NCI-H1694 treated with DMSO at 0.1 percent for 48 hours (cell line): ENCODE measurements at places on chromosomes 13 and 19.
A peak's percentile ranks its signal among the peaks of the same experiment; 100 is the strongest.

DNA sequence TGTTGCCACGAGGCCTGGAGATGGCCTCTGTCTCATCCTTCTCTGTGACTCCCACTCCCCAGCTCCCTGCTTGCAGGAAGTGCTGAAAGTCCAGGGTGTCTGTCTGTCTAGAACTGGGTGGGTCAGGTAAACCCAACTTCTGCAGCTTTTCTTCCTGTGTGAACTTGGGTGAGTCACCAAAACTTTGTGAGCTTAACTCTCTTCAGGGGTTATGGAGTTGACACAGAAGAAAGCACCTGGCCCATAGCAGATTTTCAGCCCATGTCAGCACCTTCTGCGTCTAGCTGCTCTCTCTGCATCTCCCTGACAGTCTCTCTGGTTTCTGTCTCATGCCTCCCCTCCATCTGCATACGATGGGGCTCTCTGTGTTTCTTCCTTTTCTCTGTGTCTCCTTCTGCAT lies 4.2 kb upstream of the CACNG7 start:
- DNase-seq, result no peak

DNA sequence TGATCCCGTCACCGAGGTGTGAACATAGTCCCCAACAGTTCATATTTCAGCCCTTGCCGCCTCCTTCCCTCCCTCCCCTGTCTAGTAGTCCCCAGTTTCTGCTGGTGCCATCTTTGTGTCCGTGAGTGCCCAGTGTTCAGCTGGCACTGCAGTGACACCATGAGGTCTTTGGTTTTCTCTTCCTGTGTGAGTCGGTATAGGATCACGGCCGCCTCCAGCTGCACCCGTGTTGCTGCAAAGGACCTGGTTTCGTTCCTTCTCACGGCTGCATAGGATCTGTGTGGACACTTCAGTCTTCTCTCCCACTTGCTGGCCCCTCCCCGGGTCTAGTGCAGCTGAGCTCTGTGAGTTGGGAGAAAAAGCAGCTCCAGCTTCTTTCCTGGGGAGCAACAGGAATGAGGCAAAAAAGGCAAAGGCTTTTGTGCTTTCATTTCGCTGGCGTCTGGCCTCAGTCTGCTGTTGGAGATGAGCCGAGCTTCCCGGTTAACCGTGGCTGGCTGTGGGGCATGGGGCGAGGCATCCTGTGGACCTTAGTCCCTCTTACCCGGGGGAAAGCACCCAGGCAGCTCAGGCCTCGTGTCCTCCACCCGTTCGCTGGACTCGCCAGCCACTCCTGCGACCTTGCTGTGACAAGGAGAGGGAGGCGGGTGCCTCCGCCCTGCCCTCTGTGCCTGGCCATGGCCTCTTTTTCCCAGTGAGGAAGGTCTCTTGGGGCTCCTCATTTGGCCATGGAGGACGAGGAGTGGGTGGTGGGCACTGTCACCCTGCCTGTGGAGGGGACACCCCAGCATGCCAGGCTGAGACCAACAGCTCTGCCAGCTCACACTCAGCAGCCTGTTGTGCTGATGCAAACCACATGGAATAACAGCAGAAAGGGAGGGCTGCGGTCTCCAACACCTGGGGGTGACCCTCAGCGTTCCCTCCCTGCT lies 196.5 kb downstream of the TEX29 start:
- no peak for DNase-seq

GRCh38 chr13:98103942-98104880 lies 38.7 kb upstream of the FARP1 start:
- no peak for DNase-seq

DNA sequence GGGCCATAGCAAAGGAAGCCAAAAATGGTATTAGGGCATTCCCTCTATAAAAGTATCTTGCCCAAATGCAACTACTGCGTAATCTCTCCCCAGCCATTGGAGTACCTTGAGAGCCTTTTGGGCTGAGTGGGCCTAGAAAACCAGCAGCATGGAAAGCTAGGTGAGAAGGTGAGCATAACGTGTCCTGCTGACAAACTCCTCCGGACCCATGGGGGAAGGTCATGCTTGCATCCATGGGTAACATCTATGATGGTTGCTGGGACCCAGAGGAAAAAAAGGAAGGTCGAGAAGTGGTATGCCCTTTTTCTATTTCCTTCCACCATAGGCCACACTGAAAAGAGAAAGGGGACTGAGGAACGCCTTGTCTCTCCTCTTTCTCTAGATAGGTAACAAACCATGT lies 57.4 kb downstream of the ZNF728 start:
- DNase-seq, result no peak

DNA sequence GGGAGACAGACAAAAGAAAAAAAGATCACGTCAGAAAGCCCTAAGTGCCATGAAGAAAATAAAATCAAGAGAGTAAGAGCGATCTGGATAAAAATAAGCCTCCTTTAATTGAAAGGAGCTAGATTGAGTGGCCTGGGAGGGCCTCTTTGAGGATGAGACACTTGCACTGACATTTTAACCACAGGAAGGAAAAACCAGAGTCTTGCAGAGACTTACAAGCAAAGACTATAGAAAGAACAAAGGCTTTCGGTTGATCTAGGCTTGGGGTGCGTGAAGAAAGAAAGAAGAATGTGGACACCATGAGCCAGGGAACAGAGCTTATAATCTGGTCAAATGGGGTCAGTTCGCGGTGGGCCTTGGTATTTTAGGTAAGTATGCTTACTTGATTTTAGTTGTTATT lies 342.7 kb downstream of the COG6 start:
- DNase-seq, result no peak

DNA sequence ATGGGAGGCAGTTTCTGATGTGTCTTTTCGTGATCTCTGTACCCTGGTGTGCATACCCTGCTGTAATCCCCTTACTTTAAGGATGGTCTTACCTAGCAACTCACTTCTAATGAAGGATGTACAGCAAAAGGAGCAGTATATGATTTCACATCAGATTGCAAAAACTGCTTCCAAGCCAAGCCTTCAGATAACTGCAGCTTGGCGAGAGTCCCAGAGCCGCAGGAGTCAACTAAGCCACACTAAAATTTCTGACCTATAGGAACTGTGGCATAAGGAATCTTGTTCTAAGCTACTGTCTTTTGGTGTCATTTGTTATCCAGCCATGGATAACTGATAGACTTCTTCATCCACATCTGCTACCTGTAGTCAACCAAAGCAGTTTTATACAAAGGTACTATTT lies 496.7 kb downstream of the GPC6 start:
- peak; percentile 11 for DNase-seq

DNA sequence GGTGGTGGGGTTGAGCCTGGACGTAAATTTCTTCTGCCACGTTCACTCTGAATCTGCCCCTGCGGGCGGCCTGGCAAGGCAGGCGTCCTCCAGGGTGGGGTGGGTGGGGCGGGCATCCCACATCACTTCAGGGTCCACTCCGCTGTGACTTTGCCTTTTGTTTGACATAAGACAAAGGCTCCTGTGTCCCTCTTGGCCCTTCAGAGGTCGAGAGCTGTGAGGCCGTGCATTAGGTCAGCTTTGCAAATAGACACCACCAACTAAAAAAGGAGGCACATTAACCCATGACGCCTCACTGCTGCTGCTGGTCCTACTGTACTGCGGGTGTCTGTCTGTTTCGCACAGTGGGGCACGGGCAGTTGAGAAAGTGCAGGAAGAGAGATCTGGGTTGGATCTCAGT lies 10.5 kb upstream of the ZNF536 start:
- no peak for DNase-seq
